ENCODE measurements at places on chromosomes 13 and 19.

GRCh38 chr19:3171894-3172672 lies 6.5 kb upstream of the S1PR4 start:
- DNase-seq: no peak

DNA sequence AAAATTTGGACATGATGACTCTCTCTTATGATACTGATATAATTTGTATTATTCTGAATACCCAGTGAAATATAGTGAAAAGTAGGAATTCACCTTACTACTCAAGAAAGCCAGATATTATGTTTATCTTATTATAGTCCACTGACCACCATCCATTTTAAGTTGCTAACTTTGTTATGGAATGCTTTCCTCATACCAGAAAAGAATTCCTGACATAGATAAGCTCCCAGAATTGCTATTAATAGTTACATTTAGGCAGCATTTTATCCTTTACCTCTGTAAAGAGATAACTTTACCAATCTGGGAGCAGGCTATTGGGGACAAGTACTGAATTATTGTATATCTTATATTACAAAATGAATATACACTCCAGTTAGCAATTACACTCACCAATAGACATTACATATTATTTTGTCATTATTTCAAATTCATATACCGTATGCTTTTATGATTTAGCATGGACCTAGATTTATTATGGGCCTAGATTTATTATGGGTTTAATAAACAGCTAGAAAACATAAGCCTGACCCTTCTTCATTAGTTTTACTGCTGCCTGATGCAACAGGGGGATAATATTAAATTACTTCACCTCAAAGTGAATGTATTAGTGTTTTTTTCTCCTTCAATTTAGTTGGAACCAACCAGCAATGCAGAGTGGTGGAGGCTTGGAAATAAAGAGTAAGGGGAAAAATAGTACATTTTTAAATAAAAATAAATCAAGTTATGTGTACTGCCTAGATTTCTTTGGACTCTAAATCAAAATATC lies 1886.1 kb downstream of the PCDH9 start:
- DNase-seq: no peak

DNA sequence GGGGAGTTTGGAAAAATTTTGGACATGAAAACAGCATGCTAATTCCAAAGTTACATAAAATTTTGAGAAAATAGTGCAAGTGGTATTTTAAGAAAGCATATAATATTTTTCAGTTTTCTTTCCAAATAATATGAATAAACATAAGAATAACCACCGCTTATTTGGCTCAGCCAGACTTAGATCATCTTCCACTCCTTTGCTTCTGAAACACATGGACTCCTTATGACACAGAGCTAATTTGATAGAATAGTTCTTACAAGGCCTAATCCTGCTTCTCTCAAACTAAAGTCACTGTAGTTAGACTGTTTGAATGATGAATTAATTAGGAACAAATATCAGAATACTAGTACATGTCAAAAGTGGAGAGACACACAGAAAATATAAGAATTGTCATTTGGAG lies 165.5 kb downstream of the POSTN start:
- no peak for DNase-seq

DNA sequence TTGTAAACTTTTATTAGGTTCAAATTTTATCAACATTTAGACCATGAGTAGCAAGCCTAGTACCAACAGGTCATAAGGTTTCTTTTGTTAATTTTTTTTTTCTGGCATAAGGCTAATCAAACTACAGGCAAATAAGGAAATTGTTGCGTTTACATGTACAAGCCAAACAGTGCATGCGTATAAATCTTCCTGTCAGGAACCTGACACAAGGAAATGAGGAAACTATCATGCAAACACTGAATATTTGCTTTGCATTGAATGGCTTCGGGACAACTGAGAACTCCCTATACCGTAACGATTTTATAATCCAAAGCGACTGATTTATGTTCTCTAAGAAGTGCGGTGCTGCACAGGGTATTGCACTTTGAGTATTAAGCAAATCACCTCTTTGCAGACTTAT lies 133.0 kb upstream of the TRPC4 start:
- no peak for DNase-seq

GRCh38 chr13:39376076-39376475 lies 226.9 kb downstream of the LHFPL6 start:
- no peak for DNase-seq

DNA sequence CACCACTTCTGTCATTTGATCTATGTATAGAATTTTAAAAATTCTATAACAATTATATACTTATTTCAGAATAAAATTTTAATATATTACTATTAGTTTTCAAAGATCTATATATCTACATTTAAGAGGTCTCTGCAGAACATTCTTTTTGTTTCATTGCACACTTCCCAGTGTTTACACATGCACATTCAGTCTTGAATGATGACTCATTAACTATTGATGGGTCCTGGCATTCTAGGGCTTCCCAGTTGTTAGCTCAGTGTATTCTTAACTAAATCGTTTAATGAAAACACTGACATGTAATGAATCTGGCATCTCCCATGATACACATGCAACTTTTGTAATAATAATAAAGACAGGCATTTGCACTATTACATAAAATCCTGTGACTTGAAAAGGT lies 324.6 kb downstream of the KLF12 start:
- no peak for DNase-seq

DNA sequence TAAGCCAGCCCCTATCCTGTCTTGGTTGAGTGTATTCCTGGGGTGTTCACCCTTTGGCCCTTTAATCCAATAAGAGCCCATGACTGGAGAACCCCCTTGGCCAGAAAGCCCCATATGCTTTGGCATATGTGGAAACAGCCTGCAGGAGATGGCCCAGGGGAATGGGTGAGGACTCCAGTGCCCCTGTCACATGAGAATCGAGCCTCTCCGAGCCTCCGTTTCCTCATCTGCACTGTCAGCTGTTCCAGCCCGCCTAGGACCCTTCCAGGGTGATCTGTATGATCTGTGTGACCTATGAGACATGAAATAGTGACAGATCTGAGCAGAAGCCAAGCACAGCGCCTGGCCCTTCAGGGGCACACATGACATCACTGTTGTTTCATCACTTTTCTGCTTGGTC lies 300.7 kb downstream of the ZNF536 start:
- DNase-seq: no peak

Measured in BE2C (cell line).